NCI-H2171 (cell line): ENCODE measurements at places on chromosomes 11 and 22.

DNA sequence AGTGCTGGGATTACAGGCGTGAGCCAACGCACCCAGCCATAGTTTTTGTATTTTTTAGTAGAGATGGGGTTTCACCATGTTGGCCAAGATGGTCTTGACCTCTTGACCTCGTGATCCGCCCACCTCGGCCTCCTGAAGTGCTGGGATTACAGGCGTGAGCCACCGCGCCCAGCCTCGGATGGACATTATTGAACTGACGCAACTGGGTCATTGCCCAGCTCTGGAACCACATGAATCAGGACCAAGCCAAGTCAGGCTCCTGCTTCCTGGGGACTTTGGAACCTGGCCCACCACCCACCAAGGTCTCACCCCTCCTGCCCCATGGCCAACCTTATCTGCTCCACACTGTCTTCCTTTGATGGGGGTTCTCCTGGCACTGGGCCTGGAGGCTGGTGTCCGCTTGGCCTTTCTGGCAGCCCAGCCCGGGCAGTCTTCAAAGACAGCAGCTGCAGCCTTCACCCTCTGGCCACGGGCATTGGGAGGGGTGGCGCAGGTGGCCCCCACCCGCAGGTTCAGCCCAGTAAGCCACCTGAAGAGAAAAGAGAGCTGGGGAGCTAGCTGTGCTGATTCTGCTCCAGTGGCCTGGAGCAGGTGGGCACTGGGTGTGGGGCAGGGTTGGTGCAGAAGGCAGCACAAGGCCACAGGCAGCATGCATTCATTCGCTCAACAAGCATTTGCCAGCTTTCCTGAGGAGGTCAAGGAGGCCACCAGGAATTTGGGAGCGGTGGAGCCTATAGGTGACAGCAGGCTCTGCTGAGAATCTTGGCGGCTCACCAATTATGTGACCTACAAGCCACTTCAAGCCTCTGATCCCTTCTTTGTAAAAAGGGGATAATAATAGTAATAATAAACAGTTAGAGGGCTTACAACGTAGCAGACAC lies 5.7 kb downstream of the CHADL start:
- DNase-seq = no peak

- DNase-seq = no peak
Observed at GRCh38 chr11:59448484-59448883, 8.3 kb upstream of the OR4D6 start.

DNA sequence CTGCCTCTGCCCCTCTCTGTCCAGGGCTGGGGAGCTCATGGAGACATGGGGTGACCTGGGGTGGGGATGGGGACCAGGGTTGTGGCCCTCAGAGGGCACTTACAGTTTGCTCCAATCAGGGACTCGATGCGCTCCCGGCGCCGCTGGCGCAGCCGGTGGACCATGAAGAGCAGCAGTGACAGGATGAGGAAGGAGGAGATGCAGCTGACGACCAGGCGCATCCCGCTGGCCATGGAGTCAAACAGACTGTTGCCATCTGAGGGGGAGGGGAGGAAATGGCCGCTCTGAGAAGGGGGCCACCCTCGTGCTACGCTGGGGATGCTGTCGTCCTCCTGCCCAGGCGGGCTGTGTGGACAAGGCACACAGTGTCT lies 80.5 kb downstream of the DGCR2 start:
- no peak for DNase-seq

GRCh38 chr11:133559382-133559781 lies 27.1 kb upstream of the OPCML start:
- no peak for DNase-seq

DNA sequence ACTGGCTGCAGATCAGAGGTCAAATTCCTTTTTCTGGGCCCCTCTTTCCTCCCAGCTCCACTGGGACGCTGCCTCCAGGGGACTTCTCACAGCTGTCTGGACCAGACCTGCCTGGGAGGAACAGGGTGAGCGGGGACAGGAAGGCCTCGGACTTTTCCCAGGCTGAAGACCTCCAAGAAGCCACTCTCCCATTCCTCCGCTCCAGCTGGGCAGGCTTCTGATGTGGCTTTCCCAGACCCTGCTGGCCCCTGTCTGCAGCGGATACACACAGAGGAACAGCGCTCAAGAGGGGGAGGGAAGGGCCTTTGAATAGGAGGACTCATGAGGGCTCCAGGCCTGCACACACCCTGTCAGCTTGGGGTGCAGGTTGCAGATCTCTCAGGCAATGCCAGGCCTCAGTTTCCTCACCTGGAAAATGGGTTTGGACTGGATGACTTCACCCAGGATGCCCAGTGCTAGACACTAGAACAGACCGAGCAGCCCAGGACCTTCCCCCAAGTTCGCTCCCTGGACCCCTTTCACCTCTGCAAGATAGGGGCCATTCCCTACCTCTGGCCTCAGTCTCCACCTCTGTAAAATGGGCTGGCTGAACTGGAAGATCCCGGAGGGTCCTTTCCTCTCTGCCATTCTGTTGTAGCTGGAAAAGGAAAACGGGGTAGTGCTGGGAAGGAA lies 36.6 kb downstream of the MB start:
- DNase-seq = no peak

DNA sequence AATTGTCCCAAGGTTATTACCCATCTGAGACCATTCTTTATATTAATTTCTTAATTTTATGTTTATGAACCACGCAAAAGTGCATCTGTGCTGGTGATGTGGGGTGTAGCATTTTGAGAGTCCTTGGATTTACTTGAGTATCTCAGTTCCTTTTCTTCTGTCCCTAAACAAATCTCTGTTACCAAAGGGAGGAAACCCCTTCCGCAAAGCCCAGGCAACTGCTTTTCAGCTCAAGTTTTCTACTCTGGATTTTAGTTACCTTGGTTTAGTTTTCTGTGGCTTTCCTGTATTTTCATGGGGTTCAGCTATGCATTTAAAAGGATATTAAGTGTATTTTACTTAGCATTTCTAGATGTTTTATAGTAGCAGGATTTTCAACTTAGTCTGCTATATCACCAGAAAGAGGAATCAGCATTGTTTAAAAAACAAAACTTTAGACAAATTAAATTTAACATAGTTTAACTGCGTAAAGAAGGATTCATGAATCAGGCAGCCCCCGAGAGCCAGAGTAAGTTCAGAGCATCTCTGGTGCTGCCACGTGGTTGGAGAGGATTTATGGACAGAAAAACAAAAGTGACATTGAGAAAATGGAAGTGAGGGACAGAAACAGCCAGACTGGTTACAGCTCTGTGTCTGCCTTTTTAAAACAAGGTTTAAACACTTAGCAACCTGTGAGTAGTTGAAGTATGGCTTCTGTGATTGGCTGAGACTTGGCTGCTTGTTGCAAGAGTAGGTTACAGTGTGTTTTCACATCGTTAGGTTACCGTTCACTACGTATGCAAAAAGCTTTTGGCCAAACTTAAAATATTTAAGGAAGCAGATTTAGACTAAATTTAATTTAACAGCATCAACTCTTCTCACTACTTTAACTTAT lies 9.6 kb downstream of the ADM start:
- DNase-seq = no peak

DNA sequence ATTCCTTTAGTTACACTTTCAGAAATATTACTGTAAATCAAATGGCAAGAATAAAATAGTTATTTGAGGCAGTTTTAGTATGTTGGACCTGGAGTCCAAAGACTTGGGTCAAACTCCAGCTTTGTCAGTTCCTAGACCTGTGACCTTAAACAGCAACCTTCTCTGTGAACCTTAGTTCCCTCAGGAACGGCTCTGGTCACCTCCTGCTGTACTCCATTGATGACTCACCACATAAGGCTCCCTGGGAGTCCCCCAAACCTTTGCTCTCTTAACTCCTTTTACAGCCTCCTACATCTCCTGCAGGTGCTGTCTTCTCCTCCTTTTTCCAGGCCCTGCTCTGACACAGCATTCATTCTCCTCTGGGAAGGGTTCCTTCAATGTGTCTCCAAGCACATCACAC lies 29.1 kb downstream of the LIMK2 start:
- no peak for DNase-seq

DNA sequence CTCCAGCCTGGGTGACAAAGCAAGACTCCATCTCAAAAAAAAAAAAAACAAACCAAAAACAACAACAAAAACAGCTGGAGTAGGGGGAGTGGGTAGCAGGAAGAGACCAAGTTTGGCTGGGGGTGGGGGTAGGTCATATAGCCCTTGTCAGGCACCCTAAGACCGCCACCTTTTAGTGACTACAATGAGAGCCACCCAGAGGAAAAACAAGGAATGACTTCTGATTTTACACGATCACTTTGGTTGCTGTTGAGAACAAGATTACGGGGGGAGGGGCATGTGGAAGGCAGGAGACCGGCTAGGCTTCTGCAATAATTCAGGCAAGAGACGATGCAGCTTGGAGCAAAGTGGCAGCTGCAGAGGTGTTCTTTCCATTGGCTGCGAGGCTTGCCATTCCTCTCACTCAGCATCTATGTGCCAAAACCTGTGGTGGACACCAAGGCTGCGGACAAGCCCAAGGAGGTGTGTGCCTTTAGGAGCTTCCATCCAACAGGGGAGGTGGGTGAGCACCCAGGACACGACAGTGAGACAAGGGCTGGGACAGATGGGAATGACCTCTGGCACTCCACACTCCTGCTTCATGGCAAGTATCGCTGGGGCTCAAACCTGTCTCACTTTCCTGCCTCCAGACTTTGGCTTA lies 1.7 kb downstream of the RPS19BP1 start:
- no peak for DNase-seq

DNA sequence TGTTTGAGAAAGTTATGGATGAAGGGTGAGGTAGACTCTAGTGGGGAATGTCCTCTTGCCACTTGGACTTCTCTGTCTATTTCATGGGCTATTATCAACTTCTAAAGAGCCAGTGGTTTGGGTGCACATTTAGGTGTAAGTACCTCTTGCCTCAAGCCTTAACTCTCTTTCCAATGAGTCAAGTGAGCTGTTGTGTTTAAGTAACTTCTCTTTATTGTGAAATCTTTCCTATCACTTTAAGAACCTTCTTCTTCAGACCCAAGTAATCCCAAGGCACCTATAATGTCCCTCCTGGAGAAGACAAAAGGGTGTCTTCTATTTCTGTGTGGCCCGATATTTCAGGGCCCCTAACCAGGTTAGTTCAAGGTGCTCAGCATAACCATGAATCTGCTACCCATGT lies 90.5 kb upstream of the VPREB1 start:
- DNase-seq = no peak

GRCh38 chr11:96334219-96334618 lies 8.8 kb downstream of the MAML2 start:
- no peak for DNase-seq

DNA sequence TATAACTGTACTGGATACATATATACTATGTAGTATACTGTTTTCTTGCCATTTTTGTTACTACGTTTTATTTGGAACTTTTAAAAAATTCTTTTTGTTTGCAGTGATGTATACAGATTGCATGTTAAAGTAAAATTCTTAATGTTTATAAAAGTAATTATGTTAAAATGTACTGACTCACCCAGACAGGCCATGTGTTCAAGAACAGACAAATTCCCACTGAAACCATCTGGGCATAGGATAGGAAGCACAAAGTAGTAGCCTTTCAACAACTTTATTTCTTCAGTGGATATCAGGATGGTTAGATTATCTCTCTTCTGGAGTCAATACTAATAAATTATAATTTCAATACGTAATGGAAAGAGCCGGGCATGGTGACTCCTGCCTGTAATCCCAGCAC lies 19.8 kb downstream of the PRMT3 start:
- DNase-seq = no peak
